ENCODE measurements at places on chromosomes 5 and 9.

DNA sequence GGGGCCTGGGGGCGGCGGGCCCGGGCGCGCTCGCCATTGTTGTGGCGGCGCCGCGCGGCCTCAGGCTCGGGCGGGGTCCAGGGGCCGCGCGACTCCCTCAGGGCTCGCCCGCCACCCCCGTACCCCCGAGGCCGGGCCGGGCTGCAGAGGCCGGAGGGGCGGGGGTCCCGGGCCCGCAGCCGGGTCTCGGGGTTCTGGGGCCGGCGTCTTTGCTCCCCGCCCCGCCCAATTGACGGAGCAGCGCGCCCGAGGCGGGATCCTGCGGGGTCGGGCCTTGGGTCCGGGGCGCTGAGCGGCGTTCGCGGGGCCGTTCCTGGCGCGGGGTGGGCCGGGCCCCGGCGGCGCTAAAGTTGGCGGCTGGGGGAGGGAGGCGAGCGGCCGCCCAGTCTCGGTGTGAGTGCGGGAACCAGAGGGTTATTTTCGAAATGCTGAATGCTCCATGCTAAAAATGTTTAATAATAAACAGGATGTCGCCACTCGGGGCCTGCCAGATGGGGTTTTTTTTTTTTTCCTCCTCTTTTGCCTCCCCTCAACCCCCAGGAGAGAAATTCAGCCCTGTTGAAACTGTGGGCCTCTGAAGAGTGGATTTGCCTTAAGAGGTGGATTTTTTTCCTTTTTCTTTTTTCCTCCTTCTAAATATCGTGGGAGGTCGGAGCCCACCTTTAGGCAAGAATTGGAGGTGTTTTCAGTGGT is 724 bp downstream of the PRRC2B start:
- peak; percentile 88 for DNase-seq

- no peak for DNase-seq
Observed at GRCh38 chr5:161547406-161547737, 847 bp upstream of the GABRB2 start.

- DNase-seq, result no peak
Observed at GRCh38 chr5:111574311-111574710, 62.0 kb upstream of the STARD4 start.

DNA sequence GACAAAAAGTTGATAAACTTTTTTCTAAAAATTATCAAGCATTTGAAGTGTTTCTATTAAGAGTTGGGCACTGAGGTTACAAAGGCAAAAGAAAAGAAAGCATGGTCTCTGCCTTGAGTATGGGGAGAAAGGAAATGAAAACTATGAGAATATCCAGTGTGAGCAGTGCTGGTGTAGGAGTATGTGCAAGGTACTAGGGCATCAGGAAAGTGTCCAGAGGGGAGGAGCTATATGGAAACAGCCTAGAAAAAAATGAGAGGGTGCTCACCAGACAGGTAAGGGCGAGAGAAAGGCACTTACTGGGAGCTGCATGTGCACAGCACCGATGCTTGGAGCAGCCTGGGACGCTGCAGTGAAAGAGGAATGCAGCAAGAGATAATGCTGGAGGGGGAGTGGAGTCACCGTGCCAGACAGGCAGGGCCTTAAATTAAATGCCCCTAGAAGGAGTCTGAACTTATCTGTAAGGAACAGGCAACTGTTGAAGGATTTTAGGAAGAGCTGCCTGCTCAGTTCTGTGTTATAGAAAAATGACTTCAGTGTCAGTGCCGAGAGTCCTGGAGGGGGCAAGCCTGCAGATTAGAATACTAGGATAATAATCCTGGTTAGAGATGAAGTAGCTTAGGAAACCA is 14.0 kb downstream of the MCC start:
- no peak for DNase-seq

DNA sequence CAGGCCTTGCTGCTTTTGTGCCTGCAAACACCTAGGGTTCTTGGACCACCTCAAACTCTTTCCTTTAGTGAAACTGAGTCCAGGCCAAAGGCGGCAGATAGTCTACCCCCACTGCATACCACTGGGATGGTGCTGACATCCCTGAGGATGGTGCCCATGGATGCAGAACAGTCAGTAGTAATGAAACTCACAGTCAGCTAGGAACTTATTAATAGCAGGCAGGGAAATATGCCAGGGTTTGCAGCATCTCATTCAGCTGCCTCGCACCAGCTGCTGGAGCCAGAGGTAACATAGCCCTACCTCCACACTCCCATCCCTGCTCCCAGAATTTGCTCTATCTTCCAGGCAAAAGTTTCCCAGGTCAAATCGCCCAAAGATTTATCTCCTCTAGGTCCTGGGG is 189.1 kb downstream of the SREK1 start:
- DNase-seq, result no peak

DNA sequence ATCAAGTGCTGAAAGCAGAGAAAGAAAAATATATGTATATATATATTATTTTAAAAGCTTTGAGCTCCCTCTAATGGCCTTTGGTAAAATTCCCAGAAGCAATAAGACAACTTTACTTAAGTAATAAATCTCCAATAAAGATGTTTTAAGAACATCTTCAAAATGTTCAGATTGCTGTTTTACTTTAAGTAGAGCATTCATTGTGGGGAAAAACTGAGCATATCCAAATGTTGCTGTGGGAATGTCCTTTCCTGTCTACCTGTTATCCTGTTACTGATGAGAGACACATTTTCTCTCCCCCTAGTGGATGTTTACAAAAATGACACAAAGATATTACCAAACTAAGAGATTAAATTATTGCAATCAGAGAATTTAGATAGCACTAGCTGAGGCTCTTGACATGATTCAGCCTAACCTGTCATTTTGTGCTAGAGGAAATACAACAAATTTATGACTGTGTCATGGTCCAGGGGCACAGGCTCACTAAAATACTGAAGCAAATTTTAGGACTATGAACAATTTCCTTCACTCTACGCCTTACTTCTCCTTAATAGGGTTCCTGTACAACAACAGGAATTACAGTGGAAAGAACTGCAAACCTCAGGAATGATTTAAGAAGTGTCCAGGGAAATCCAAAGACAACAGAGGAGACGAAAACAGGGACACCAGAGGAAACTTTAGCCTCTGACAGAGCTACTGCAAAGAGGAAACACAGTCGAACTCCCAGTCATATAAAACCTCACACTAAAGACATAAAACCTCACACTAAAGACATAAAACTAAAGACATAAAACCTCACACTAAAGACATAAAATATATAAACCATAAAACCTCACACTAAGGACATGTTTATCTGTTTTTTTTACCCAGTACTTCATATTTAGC is 24.3 kb upstream of the PRRC1 start:
- DNase-seq, result no peak

DNA sequence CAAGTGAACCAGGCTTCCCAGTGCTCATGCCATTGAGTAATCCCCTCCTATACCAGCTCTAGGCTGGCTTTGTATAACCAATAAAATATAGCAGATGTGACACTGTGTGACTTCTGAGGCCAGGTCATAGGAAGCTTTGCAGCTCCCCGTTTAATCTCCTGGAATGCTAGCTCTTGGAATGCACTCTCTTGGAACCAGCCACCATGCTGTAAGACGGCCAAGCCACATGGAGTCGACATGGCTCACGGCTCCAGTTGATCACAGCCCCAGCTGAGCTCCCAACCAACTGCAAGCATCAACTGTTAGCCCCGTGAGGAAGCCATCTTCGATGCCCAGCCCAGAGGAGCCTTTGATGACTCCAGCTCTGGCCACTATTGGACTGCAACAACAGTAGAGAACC is 74.5 kb downstream of the SH3TC2 start:
- no peak for DNase-seq

DNA sequence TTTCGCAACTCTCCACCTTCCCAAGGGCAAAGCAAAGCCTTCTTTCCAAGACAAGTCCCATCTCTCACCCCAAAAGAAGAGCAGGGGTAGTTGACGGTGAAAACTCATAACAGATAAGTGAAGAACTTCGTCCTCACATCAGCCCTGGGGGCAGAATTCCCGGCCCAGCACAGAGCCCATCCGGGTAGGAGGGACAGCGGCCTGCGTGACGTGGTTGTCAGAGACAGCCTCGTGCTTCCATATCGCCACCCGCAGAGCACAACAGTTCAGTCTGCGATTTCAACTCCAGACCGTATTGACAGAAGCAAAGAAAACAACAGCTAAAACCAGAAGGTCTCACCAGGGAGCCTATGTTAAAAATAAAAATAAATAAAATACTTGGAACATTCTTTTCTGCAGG is 273.2 kb downstream of the SYK start:
- DNase-seq, result no peak

DNA sequence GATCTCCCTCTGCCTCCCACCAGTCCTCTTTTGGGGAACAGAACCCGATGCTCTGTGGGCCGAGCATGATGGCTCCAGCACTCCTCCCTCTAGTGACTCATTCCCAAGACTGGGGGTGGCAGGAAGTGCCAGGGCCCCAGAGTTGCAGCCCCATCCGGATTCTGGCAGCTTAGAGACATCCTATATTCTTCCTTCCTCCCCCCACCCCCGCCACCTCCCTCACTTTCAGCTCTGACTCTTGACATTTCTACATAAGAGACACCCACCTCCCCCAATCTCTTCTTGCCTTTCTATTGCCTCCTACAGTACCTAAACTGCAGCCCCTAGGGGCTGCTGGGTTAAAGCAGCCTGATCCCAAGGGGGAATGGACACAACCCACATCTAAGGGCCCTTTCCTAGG is 47.1 kb upstream of the MATR3 start:
- no peak for DNase-seq

GRCh38 chr5:101561018-101561417 is 657.9 kb upstream of the ST8SIA4 start:
- DNase-seq, result no peak

DNA sequence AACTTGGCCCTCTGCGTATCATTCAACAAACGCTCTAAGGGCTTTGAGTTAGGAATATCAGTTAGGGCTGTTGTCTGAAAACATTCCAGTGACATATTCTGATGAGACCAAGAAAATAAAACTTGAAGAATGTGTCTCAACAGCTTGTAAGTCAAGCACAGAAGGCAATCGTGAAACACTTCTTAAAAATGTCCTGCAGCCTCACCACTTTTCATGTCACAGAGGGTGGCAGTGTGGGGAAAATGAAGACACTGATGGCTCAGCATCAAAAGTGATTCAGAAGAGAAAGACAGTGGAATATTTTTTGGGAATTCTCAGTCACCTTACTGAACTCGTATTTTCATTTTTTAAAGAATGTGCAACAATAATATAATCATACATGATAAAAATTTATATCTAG is 247.3 kb downstream of the CTNND2 start:
- no peak for DNase-seq

GRCh38 chr5:178209334-178210072 is 5.2 kb downstream of the HNRNPAB start:
- DNase-seq, result no peak

DNA sequence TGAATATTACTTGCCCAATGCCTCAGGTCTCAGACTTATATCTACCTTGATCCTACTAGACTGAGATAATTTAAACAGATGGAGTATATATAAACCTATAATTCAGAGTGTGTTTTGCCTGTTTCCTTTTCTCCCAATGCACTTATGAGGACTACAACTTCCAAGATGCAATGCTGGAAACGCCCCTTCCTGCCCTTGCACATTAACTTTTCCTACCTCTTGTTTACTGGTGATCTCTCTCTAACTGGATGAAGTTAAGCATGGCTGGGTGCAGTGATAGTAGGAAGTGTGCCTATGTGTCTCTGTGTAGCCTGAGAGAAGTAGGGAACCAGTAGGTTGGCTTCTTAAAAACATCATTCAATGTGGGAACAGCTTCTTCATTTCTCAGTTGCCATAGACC is 115.2 kb downstream of the SVEP1 start:
- DNase-seq, result no peak

- DNase-seq, result no peak
Observed at GRCh38 chr9:3888497-3888858, 362.7 kb upstream of the RFX3 start.

DNA sequence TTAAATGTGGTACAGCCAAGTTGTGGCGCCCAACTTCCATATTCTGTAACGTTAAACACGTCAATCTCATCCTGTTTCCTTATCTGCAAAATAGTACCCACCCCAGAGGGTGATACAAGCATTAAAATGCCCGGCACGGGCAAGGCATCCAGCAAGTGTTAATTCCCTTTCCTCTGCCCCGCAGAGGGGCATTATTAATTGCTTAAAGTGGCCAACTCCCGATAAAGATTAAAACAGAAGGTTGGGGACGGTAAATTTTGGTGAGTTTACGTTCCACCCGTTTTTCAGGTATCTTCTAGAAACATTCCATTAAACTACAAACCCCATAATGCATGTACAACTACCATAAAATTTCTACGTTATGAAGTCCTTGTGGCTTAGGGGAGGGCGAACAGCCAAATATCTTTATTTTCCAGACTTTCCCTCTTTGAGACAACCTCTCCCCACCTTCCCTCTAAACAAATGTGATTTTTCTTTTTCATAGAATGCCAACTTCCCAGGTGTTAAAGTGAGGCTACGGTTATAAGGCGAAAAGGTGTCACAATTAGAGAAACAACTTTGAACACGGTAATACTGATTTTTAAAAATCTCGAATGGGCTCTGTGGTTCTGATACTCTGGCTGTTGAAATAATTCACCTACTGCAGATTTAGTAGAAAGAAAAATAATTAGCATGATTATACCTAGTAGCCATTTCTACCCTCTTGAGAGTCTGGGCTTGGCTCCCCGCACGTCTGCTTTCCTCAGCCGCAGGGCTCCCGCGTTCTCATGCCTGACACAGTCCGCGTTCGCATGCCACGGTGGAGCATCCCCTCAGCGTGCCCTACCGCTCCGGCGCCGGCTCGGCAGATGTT is 1.2 kb upstream of the GPBP1 start:
- DNase-seq, result peak; percentile 57

DNA sequence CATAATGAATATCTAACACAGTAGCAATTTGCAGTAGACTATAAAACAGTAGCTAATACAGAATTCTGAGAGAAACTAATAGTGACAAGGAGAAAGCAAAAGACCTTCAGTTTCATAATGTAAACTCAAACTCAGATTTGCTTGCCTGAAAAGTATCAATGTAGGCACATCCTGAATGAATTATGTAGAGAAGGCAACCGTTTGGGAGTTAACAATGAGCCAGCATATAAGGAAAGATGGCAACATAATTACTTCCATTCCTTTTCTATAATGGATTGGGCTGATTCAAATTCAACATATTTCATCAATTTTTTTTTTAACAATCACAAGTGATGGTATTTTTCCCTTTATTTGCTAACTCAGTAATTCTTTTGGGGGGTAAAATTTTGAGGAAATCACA is 261.6 kb downstream of the SEMA5A start:
- DNase-seq, result no peak

DNA sequence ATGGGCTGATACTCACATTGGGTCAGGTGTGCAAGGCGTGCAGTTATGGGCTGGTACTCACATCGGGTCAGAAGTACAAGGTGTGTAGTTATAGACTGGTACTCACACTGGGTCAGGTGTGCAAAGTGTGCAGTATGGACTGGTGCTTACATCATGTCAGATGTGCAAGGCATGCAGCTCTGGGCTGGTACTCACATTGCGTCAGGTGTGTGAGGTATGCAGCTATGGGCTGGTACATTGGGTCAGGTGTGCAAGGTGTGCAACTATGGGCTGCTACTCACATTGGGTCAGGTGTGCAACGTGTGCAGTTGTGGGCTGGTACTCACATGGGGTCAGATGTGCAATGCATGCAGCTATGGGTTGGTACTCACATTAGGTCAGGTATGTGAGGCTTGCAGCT is 213.8 kb downstream of the SEMA5A start:
- no peak for DNase-seq

GRCh38 chr5:98698359-98698758 is 75.1 kb upstream of the RGMB start:
- DNase-seq, result no peak

- no peak for DNase-seq
Observed at GRCh38 chr5:16935231-16936149, 598 bp downstream of the MYO10 start.

Data from osteocyte (in vitro differentiated cells).